ENCODE measurements at places on chromosomes 13 and 19.

DNA sequence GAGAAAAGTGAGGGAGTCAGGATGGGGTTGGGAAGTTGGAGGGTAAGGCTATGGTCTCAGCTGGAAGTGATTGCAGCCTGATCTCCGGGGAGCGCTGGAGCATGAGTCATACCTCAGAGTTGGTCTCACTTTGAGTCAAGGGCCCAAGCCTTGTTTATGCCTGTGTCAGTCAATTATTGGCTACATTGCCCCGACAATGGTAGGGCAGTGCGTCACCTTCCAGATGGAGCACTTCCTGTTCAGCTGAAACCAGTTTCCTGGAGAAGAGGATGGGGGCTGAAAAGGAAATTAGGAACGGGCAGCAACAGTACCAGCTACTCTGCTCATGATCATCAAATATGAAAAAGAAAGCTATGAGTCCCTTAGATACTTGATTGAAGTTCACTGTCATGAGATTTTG is 60.4 kb downstream of the ADGRE1 start:
- no peak for DNase-seq

- DNase-seq, result no peak
Observed at GRCh38 chr19:13718733-13719132, 45.6 kb upstream of the MRI1 start.

GRCh38 chr13:28843639-28844038 is 23.5 kb downstream of the MTUS2 start:
- no peak for DNase-seq

- no peak for DNase-seq
Observed at GRCh38 chr13:62432906-62433305, 1017.3 kb upstream of the PCDH20 start.

GRCh38 chr19:41903193-41903953 is 20.4 kb downstream of the ARHGEF1 start:
- DNase-seq, result no peak

DNA sequence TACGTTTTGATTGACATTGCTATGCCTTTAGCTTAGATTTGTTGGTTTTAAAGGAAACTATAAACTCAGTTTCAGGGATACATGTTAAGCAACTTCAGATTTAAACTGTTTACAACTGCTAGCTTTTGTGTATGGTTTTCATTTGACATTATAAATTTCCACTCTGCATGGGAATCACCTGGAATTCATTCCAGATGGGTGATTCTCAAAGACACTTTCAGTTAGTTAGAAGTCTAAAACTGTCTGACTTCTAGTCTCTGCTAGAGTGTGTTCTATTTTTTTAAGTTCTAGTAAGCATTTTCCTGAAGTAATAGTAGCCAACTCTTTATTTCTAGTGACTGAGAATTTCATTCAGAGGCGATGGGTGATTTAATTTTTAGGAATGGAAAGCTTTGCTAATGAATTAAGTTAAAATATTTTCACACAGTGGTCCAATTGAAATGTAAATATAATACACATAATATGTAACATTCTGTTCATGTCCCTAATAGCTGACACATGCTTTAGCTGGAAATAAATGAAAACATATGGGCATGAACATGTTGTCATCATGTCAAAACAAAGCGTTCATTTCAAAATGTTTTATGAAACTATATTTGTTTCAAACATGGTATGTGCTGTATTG is 58.3 kb upstream of the CSNK1A1L start:
- no peak for DNase-seq

DNA sequence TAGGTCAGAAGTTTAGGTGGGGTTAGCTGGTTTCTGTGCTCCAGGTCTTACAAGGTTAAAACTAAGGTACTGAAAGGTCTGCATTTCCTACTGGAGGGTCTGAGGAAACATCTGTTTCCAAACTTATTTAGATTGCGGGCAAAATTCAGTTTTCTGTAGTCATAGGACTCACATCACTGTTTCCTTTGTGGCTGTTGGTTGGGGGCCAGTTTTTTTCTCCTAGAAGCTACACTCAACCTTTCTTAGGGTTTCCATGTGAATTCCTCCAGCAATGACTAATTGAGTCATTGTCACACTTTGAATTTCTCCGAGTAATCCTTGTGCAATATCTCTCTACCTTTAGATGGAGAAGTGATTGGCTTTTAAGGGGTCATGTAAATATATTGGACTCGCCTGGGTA is 773.4 kb upstream of the SLITRK1 start:
- DNase-seq, result no peak

- DNase-seq, result no peak
Observed at GRCh38 chr13:44365008-44365407, 8.6 kb upstream of the SERP2 start.

DNA sequence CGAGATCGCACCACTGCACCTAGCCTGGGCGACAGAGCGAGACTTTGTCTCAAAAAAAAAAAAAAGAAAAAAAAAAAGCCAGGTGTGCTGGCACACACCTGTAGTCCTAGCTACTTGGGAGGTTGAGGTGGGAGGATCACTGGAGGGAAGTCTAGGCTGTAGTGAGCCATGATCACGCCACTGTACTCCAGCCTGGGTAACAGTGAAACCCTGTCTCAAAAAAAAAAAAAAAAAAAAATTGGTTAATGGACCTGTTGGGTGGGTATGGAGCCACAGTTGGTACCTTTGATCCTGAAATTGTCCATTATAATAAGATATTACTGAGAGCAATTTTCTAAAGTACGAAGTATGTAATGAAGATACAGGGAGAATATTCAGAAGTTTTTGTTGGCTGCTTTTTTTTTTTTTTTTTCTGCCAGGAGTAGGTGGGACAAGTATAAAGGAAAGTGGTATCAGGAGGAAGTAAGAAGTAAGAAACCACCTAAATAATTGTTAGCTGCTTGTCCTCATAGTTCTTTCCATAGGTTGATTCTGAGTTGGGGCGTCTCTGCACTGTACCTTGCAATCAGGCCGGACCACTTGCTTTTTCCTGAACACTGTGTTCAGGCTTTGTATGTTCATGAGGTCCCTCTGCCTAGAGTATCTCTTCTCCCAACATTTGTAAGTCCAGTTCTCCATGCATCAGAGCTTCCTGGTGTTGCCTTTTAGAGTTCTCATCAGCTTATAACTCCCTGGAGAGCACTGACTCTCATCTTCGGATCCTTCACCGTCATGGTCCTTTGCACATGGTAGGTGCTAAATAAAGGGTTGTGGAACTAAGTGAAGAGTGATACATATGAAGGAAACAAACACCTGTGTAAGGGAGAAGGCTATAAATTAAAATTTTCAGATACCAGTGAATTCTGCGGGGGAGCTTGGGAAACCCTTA is 31.7 kb downstream of the ARHGAP35 start:
- no peak for DNase-seq

DNA sequence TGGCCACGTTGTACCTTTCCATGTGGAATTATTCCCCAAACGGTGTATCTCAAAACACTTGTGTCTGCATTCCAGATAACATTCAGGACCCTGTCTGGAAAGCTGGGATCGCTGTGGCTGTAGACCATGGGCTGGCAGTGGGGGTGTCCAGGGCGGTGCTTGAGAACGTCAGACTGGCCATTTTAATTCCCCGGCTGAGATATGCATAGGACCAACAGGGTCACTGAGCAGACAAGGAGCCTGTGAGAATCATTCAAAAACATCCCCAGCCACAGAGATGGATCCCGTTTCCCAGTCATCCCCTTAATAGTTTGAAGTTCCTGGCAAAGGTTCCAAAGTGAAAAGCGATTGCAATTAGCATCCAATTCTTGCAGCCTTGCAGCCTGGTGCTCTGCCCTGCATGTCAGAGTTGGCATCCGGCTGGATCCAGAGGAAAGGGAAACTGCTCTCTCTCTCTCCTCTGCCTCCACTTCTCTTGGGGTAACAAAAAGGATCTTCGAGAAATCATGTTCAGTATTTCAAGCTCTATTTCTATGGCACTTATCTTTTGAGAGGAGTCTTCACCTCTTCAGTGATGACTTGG is 41.6 kb downstream of the IFT88 start:
- DNase-seq, result no peak

GRCh38 chr13:79228972-79229371 is 177.1 kb downstream of the RBM26 start:
- DNase-seq, result no peak

- no peak for DNase-seq
Observed at GRCh38 chr13:76213423-76213904, 577.3 kb downstream of the LMO7 start.

DNA sequence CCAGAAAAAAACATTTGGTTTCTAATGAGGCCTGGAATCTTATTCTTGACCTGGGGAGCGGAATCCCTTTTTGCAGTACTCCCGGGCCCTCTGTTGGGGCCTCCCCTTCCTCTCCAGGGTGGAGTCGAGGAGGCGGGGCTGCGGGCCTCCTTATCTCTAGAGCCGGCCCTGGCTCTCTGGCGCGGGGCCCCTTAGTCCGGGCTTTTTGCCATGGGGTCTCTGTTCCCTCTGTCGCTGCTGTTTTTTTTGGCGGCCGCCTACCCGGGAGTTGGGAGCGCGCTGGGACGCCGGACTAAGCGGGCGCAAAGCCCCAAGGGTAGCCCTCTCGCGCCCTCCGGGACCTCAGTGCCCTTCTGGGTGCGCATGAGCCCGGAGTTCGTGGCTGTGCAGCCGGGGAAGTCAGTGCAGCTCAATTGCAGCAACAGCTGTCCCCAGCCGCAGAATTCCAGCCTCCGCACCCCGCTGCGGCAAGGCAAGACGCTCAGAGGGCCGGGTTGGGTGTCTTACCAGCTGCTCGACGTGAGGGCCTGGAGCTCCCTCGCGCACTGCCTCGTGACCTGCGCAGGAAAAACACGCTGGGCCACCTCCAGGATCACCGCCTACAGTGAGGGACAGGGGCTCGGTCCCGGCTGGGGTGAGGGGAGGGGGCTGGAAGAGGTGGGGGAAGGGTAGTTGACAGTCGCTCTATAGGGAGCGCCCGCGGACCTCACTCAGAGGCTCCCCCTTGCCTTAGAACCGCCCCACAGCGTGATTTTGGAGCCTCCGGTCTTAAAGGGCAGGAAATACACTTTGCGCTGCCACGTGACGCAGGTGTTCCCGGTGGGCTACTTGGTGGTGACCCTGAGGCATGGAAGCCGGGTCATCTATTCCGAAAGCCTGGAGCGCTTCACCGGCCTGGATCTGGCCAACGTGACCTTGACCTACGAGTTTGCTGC is at the start of gene ICAM4:
TSS of gene ICAM4 (plus strand) at position 153 of the 935 bp plus-strand sequence. CDS start at position 211, 58 bp downstream.
- DNase-seq, result no peak

DNA sequence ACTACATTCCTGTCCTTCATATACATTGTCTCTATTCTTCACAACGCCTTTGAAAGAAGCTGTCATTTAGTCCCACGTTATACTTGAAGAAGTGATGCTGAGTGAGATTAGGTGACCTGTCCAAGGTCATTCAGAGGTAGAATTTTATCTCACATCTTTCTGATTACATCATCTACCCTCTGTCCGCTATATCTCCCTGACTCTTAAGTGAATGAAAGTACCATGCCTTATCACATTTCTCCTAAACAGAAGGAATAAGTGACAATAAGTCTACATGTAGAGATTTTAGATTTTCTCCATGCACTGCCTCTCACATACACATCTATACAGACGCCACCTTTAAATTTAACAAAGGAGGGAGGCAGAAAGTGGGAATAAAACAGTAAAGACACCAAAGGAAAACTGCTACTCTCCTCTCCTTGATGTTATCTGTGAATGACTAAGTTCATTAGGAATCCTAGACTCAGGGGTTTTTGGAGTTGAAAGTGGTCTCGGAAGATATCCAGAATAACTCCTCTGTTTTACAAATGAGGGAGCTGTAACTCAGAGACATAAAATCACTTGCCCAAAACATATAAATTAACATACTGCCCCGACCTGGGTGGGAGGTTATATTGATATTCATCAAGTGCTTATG is 4.9 kb upstream of the CLDN10 start:
- DNase-seq, result no peak

DNA sequence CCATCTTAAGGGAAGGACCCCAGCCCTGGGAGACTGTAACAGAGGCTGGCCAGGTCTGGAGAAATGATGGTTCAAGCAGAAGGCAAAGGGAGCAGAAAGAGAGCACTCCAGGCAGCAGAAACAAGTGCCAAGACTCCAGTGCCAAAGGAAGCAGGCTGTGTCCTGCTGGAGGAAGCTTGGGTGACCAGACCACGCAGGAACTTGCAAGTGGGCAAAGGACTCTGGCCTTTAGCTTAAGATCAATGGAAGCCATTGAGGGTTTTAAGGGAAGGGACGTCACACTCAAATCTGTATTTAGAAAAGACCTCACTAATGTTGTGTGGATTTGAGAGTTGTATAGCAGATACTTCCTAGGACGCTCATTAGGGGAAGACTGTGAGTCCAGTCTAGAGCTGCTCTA is 95.5 kb downstream of the MIPEP start:
- no peak for DNase-seq

GRCh38 chr13:106302011-106302410 is 233.5 kb downstream of the EFNB2 start:
- DNase-seq, result no peak

GRCh38 chr19:1698636-1699035 is 46.2 kb upstream of the TCF3 start:
- no peak for DNase-seq

GRCh38 chr13:28583651-28584091 is 75.3 kb upstream of the POMP start:
- DNase-seq, result no peak

DNA sequence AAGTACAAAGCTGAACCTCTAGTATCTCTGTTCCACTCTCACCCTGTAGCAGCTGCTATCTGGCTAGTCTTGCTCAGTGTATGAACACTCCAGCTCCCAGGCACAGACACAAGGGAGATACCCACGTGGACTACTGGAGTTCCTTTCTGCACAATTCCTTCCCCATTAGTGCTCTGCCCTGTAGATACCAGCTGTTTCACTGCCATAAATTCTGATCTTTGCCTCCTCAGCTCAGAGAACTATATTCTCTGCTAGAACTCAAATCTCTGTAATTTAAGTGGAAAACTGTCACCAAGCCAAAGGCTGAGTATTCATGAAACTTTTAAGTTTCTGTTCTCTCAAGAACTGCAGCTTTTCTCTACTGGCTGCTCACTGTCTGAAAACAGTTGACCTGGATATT is 273.7 kb downstream of the DIAPH3 start:
- no peak for DNase-seq

DNA sequence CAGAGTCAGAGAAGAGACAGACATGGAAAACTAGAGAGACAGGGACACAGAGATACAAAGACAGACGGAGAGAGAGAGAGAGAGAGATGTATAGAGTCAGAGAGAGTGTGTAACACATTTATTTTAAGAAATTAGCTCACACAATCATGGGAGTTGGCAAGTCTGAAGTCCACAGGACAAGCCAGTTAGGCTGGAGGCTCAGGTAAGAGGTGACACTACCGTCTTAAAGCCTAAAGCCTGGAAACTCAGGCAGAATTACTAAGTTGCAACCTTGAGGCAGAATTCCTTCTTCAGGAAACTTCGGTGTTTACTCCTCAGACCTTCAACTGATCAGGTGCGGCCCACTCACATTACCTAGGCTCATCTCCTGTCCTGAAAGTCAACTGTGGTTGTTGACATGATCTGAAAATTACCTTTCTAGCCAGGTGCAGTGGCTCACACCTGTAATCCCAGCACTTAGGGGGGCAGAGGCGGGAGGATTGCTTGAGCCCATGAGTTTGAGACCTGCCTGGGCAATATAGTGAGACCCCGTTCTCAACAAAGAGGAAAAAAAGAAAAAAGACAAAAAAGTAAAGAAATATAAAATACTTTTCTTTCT is 2.8 kb upstream of the TNFSF14 start:
- DNase-seq, result no peak

- DNase-seq, result no peak
Observed at GRCh38 chr19:4773047-4773640, 18.4 kb upstream of the FEM1A start.

GRCh38 chr13:84460989-84461388 is 578.7 kb upstream of the SLITRK1 start:
- DNase-seq, result no peak
